ENCODE measurements at places on chromosomes 7 and 10.

- no peak for DNase-seq
Observed at GRCh38 chr10:26528048-26528447, 89.9 kb downstream of the APBB1IP start.

- DNase-seq, result no peak
Observed at GRCh38 chr10:76334255-76334654, 902.8 kb downstream of the LRMDA start.

- DNase-seq, result no peak
Observed at GRCh38 chr10:118868589-118868988, 113.8 kb upstream of the CACUL1 start.

- DNase-seq, result no peak
Observed at GRCh38 chr10:71382757-71383156, 14.0 kb upstream of the CDH23 start.

GRCh38 chr7:15625466-15625865 is 61.0 kb downstream of the MEOX2 start:
- no peak for DNase-seq

DNA sequence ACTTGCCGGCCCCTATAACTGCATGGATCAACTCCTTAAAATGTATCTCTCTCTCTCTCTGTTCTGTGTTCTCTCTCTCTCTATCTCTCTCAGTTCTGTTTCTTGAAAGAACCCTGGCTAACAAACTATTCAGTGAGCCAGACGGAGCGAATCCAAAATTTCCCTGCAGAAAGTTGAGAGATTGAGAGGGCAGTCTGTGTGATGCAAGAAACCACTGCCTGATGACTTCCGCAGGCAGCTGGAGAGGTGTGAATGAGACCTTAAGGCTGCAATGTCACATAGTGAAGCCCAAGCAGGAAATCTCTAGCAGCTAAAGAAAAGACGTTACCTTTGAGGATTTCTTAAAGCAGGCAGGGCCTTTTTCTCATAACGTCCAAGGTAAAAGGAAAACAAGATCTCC is 17.3 kb downstream of the FAM107B start:
- DNase-seq, result no peak

DNA sequence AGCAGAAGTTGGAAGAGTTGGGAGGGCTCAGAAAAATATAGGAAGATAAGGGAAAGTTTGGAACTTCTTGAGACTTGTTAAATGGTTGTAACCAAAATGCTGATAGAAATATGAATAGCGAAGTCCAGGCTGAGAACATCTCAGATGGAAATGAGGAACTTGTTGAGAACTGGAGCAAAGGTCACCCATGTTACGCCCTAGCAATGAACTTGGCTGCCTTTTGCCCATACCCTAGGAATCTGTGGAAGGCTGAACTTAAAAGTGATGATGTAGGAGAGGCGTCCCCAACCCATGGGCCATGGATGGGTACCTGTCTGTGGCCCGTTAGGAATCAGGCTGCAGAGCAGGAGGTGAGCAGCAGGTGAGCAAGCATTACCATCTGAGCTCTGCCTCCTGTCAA is 347.8 kb downstream of the ARL4A start:
- no peak for DNase-seq

GRCh38 chr10:124728071-124728829 is 15.9 kb downstream of the FAM53B start:
- DNase-seq, result no peak

- no peak for DNase-seq
Observed at GRCh38 chr10:44471410-44471809, 86.5 kb upstream of the CXCL12 start.

GRCh38 chr7:11452476-11452875 is 379.5 kb downstream of the THSD7A start:
- DNase-seq, result no peak

DNA sequence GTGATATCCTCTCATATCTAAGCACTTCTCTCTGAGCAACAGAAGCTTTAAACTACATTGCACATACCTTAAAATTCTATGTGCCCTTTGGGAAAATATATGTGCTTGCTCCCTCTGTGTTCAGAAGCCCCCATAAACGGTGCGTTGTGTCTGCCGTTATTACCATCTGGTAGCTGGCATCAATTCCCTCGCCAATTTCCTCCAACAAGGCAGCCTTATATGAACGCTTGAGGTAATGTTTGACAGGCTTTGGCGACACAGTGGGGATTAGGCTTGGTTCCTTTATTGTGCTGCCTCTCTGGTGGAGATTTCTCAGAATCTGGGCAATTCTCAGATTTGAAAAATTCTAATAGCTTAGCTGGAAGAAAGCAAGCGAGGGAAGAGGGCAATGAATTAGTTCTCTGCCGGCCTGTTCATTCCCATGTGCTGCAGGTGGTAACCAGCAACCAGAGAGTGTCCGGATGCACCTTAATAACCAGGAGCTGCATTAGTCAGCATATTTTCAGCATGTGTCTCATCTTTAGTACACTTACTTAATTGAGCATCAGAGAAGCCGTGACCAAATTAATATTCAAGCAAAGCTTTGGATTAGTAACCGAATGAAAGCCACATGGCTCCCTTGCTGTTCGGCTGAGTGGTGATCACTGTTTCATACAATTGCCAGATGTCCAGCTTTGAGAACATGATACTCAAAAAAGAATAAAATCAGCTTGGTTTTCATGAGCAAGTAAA is 7.3 kb upstream of the PPP1R17 start:
- no peak for DNase-seq

DNA sequence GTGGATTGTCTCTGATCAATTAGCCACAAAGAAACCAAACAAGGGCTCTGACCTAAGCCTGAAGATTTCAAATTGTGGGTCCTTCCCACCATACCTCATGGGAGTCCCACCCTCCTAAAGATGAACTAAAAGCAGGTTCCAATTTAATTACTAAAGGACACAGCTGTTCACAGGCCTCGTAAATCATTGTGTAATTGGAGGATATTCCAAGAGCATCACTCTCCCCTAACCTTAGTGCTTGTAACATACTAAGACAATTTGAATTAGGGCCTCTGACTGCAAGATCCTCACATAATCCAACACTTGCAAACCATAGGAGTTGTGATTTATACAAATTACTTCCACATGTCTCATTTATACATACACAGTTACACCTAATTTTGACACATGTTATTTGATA is 44.4 kb downstream of the FOXI2 start:
- no peak for DNase-seq

DNA sequence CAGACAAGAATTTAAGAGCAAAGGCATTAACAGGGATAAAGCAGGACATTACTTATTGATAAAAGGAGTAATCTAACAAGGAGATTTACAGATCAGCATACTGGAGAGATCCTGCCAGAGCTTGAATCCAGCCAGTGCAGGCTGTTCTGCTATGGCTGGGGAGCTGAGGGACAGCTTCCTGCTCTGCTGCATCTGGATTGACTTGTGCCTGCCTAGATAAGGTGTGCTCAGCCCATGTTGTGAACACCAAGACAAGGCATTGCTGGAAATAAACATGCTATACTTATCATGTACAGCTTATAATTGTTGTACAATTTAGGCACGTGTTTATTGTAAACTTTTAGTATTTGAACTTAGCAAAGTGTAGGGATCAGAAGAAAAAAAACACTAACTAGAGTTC is 71.7 kb downstream of the HIF1AN start:
- no peak for DNase-seq
